Endodermal cell (in vitro differentiated cells): ENCODE measurements at places on chromosomes 3 and 15. TPM values are rescaled to one million over a fixed set of nuclear protein-coding genes. Genes with fewer than 3 reads are reported as not detected.

ADAMTS9 gene
- total RNA-seq: 27.5 to 38.0 TPM (median 33.6 TPM) in 3 replicates

ECE2 gene
- total RNA-seq: 0.11 TPM in 1 of 2 replicates, not detected in the other

PDCD10 gene
- 84.8 to 87.5 TPM (median 86.1 TPM) in 3 replicates for total RNA-seq

ZPLD1 gene
- total RNA-seq: 0.18 TPM in 1 of 2 replicates, not detected in the other

- DNase-seq: no peak
Observed at GRCh38 chr3:81349816-81350340, 411.6 kb downstream of the GBE1 start.

- DNase-seq: no peak
Observed at GRCh38 chr3:106277731-106278130, 408.9 kb upstream of the CBLB start.

- DNase-seq: no peak
Observed at GRCh38 chr3:177569193-177569592, 371.9 kb upstream of the TBL1XR1 start.

DNA sequence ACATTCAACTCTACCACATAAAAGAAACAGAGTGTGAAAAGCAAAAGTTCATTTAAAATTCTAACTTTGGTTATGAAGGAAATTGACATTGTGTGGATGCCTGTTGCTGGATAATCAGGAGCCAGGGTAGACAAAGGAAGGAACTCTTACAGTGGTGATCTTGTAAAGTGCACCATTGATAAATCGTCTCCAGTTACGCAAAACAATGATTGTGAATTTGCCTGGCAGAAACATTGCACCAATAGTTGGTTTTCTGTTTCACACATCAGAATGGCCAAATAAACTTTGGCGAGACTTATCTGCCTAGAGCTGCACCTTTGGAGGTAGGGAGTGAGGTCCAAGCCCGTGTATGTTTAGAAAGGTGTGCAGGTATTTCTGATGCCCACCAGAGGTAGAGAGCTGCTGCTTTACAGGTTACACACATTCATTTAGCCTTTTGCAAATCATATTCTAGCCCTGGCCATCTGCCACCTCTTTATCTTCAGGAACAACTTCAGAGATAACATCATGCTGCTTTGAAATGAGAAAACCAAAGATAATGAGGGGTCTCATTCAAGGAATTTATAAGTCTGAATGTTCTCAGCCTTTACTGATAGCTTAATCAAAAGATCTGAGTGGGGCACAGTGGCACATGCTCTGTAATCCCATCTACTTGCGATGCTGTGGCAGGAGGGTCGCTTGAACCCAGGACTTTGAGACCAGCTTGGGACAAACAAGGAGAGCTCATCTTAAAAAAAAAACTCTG lies 47.4 kb upstream of the P3H2 start:
- no peak for DNase-seq

DNA sequence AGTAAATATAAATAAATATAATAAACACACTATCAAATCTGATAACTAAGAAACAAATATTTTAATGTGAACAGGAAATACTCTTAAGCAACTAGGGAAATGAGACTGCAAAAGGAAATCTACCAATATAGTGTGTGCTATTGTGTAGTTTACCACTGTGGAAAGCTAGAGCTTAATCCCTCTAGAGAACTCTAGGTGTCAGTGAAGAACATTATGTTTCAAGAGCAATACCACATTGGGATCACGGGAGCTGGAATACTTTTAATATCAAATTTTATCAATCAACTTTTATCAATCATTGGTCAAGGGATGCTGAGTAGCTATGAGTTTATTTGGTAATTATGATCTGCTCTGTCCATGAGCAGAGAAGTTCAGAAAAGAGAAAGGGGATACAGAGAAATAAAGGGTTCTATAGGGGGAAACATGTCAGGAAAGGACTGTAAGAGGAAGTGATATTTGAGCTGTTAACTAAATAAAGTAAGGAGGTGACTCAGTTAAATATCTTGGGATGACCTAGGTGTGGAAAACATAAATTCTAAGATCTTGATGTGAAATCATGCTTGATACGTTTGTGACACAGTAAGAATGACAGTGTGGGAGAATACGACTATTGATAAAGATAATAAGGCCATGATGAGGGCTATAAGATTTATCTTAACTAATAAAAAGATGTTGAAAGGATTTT lies 762.2 kb upstream of the ALCAM start:
- DNase-seq: no peak

DNA sequence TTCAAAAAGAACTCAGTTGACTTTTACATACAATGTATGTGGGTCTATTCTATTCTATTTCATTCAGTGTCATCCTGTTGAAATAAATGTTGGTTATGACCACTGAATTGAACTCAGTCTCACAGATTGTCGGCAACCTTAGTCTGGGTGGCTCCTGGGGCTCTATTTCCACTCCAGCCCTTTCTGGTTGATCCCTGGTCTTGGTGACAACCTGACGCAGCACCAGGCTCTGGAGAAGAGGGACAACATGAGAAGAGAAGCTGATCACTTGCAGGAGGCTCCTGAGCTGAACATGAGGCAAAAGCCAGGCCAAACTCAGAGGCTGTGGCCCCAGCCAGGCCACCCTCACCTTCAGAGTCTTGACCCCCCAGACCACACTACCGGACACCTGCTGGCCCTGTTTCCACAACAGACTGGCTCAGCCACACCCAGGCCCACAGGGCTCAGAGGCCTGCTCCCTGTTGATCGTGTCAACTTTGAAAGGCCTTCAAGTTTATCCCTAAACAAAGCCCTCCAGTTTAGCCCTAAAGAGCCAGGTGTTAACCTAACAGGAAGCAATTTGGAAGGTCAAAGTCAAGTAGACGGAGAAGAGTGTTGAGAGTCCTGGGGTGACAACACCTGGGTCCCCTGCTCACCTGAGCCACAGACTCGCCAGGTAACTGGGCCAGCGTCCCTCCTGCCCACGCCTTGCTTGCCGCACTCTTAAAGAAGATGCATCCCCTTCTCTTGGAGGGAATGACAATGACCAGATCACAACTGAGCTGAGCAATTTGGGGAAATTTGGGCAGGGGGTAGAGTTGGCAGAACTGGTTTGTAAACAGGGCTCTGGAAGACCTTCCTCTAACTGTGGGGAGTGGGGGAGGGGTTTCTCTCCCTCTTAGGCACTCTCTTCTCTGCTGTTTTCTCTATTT lies 15.4 kb upstream of the MUC20 start:
- DNase-seq: peak; percentile 74

DNA sequence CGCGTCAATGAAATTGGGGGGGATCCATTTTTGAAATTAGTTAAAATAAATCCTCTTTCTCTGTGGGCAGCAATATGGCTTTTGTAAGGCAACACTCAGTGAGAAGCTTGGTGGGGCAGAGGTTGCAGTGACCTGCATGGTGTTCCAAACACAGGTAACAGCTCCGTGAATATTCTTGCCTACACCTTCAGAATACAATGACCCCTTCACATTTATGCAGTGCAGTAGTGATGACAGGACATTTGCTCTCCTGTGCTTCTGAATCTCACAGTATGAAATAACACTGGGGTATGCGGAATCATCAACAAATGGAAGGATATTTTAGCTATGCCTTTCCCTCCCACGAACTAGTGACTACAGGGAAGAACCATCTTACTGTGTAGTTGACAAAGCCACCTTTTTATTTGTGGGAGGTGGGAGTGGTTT lies 6.9 kb downstream of the AHSG start:
- no peak for DNase-seq

- peak; percentile 70 for DNase-seq
Observed at GRCh38 chr3:147423798-147424580, 14.8 kb downstream of the ZIC1 start.

- DNase-seq: peak; percentile 38
Observed at GRCh38 chr15:78680431-78681075, 39.5 kb upstream of the CHRNB4 start.

DNA sequence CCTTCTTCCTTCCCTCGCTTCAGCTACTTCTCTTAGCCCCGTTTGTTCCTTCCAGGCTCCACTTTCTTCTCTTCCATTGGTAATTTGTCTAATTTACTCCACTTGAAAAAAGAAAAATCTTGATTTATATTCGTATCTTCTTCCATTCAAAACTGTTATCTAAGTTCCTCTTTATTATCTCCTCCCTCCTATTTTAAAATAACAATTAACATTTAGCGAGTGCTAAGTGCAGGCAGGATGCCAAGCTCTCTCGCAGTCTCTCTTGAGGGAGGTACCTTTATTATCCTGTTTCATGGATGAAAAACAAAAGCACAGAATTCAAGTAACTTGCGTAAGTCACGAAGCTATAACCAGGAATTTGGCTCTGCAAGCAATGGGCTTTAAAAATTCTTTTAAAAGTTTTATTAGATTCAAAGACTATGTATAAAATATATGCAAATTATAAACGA lies 418.9 kb upstream of the NAALADL2 start:
- DNase-seq: no peak

GRCh38 chr15:80926126-80926525 lies 63.5 kb downstream of the MESD start:
- no peak for DNase-seq

DNA sequence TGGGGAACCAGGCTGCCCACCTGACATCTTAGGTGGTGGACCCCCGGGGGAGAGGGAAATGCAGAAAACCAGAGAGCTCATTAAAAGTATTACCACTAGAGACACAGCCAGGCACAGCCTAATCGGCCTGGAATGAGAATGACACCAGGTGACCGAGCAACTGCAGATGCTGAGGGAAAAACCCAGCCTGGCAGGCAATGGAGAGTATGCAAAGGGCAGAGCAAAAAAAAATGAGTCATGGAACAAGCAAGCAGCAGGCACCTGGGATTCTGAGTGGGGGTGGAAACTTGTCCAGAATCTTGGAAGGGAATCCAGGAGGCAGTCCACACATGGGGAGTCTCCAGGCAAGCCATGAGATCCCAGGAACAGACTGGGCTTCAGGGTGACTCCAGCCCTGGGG lies 183.7 kb upstream of the LRRN1 start:
- DNase-seq: no peak

DNA sequence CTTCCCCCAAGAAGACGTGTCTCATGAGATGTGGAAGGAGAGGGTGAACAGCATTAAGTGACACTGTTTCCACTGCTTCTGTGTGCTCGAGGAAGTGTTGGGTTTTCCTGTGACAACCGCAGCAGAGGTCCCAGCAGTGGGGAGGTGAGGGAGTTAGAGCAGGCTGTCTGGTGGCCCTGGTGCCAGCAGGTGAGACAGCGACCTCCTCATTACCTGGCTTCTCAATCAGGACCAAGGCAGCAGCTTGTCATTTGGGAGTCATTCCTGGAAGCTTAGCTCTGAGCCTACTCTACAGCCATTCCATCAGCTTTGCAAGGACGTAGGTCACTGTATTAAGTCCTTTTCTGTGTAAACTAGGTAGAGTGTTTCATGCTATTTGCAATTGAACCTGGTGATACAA lies 63.3 kb upstream of the RGMA start:
- no peak for DNase-seq

DNA sequence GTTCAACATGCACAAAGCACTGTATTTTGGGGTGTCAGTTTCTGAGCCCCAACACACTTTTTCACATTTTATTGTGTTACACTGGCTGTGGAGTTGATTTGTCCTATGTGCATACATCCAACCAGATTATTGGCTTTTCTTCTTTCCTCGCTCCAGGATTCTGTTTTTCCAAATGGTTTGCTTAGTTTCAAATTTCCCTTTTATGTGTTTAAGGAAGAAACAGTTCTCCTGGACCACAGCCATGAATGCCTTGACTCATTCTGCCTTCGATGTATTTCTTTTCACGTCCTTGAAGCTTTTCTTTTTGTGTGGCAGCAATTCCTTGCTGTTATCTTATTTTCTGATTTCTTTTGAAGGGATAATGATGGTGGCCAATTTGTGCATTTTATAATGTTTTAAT lies 53.8 kb downstream of the CACNA2D3 start:
- DNase-seq: peak; percentile 3

DNA sequence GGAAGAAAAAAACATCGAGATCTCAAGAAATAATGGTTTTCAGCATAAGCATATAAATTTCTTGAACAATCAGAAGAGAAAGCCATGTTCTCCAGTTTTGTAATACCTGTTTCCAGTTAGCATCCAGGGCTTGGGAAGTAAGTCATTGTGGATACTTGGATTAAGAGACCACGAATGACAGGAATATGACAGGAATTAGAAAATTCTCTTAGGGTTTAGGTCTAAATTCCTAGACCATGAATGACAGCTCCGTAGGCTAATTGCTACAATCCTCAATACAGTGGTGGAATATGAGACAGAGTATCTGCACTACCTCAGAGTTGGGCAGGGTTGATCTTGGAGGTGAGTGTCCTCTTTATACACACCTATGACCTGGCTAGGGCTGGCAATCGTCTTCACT lies 517.5 kb downstream of the NTRK3 start:
- no peak for DNase-seq

GRCh38 chr3:27114129-27114528 lies 255.1 kb downstream of the NEK10 start:
- DNase-seq: no peak

GRCh38 chr3:112639455-112640225 lies 1.3 kb downstream of the CCDC80 start:
- DNase-seq: no peak

DNA sequence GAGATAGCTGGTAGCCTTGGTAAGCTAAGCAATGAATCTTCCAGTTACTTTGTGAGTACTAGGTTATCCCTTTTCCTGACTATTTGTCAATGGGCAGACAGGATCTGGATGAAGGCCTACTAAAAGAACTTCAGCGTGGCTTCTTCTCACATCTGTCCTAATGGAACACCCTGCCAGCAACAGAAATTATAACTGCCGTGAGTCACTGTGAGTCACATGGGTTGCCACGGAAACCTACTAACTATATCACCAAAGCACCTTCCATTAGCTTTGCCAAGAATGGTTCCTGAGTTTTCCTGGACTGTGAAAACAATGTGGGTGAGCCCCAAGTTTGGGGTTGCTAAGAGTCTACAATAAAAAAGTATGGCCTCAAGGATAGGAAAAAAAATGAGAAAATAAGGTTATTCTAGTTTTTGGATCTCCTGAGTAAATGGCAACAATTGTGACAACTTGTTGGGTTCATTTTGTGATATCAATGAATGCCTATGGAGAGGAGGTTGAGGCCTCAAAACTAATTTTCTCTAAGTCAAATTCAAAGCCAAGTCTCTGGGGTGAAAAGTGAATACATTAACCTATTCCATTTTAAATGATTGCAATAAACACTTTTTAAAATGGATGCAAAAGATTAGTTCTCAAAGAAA lies 195.1 kb upstream of the ICE2 start:
- DNase-seq: no peak

DNA sequence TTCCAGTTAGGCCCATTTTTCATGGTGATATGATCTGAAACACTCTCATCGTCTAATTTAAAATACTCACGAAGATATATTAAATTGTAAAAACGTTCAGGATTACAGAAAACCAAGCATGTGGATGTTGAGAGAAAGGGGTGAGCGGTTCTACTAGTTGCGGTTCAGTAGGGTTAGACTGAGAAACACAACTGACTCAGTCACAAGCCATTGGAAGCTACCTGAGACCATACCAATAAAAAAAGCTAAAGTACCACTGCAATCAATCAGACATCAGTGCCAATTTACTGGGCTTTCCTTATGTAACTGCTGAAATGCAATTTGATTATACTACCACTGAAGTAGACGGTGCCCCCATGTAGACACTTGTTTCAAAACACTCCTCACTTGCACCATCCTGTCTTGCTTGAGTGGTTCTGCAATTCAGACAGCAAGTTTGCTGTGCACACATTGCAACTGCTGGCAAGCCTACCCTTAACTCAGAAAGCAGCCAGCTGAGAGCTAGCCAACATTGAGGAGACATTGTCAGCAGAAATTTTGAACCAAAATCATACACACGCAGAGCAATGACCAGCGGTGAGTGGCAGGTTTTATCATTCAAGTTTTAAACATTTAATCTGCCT lies 368.7 kb upstream of the ARHGEF26 start:
- DNase-seq: no peak
